ENCODE measurements at places on chromosomes 5 and 9.

GRCh38 chr9:35743880-35744518 is 5.0 kb downstream of the GBA2 start:
- no peak for DNase-seq

DNA sequence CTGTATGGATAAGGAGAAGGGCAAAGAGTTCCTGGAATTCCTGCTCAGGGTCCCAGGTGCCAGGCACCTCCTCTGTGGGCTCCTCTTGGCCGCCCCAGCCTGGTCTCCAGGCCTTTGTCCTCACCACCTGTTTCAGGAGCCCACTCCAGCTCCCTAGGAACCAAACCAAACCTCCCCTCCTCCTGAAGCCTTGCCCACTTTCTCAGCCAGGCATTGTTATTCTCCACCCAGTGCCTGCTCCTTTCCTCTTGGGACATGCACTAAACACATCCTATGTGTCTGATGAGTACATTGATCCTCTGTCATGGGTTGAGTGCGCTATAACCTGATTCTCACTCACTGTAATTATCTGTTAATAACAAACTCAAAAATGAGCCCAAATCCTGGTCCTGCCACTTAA is 189.8 kb downstream of the SPOCK1 start:
- DNase-seq, result no peak

GRCh38 chr5:79976759-79977515 is 14.1 kb downstream of the MTX3 start:
- DNase-seq, result no peak

DNA sequence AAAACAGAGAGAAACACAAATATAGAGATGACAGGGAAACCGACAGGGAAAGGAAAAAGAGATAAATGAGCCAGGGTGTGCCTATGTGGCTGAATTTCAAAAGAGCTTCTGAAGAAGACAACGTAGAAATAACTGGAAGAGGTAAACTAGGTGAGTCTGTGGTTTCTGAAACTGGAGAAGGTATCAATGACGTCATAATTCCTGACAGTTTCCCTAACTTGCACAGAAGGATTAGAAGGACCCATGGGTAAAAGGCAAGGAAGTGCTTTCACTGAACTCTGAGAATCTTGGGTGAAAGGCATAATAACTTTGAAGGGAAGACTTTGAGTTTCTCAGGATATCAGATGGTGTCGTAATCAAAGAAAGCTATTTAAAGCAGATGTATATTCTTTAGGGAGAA is 790.8 kb upstream of the NUDT12 start:
- no peak for DNase-seq

DNA sequence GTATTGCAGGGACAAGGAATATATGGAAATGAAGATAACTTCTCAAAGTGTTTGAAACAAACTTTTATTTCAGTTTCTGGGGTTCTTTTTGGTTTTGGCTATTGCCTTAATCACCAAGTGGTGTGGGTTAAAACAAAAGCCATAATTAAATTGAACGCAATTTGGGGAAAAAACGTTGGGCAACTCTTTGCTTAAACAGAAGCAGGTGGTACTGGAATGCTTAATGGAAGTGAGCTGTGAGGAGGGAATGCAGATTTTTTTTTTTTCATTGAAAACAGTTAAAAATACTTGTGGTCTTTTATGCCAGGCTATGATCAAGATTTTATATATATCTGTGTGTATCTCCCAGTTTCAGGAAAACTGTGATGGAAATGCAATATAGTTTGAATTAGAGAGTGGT is 195.7 kb upstream of the TUT7 start:
- no peak for DNase-seq

DNA sequence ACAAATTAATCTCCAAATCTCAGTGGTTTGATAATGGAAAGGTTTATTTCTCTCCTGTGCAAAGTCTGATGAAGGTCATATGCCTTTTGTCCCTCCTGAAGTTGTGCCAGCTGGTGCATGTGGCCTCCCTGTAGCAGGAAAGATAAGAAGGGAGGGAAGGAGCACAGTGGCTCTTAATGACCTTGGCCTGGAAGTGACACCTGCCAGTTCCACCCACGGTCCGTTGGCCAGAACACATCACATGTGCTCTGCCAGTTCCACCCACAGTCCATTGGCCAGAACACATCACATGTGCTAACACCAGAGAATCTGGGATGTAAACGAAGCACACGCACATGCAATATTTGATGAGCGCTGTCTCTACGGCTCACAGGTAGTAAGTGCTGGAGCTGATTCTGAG is 130.9 kb downstream of the DOCK2 start:
- no peak for DNase-seq

DNA sequence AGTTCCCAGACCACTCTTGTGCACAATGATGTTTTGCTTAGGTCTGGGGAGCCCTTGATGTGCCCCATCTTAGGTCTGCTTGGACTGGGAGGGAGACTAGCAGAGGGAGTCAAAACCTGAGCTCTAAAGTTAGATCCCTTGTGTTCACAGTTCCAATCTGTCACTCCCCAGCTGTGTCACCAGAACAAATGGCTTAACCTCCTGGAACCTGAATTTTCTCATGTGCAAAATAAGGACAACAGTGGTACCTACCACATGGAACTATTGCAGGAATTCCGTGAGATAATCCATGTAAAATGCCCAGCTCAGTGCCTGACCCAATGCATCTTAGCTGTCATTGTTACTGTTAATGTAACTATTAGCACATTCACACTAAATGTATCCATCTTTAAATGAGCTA is 45.5 kb downstream of the GALNT10 start:
- DNase-seq, result no peak

- no peak for DNase-seq
Observed at GRCh38 chr5:146758938-146759337, 119.6 kb downstream of the PPP2R2B start.

DNA sequence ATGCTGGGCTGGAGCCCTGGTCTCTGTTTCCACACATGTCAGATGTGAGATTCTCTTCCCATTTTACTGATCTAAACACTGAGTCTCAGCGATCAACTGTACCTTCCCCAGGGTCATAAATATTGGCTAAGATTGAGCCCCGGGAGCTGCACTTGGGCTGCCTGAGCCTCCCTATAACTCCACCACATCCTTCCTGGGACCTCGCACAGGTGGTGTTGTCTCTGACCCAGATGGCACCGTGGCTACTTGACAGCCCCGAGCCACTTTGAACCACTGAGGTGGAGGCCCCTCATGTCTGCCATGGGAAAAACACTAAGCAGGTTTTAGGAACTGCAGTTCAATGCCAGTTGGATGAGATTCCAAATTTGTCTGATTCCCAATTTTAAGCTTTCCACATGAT is 586.5 kb downstream of the IRX1 start:
- no peak for DNase-seq

DNA sequence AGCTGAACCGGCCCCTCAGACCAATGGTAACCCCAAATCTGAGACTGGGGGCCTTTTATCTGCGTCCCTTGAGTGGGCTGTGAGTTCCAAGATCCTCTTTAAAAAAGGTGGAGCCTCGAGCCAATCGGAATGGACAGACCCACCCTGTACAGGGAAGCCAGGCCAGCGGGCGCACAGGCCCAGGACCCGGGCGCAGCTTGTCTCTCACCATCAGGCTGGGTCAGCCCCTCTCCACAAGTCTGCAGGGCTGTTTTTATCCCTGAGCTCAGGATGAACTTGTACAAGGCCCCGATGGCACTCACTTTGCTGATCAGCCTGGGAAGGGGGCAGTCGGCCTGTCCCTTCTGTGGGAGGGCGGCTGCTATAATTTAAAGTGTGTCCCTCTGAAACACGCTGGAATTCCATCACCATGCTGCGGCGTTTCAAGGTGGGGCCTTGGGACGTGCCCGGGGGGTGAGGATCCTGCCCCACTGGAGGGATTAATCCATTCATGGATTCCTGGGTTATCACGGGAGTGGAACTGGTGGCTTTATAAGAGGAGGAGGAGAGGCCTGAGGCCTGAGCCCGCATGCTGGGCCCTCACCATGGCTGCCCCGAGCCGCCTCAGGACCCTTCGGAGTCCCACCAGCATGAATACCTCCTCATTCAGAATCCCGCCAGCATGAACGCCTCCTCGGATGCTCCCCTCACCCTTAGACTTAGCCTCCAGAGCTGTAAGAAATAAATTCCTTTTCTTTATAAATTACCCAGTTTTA is 14.1 kb downstream of the EXD3 start:
- no peak for DNase-seq

GRCh38 chr9:114035845-114036801 is 42.0 kb downstream of the AMBP start:
- DNase-seq, result no peak

- DNase-seq, result peak; percentile 55
Observed at GRCh38 chr9:137049544-137050449, 3.8 kb upstream of the NPDC1 start.

DNA sequence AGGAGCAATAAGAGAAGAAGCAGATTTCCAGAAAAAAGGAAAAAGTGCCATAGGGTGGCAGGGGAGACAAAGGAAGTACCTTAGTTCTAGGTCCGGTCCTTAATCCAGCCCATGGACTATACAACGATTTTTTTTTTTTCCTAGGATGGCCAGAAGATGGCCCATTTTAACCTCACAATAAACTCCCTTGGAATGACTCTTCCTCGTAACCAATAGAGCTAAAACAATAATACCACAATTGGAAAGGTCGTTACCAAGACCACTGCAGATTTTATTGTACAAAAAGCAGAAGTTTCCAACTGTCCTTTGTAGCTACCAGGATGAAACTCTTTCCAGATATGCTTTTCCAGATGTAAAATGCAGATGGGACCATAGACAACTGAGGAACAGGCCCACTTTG is 34.4 kb upstream of the SSBP2 start:
- DNase-seq, result no peak

- no peak for DNase-seq
Observed at GRCh38 chr5:124582561-124582840, 163.9 kb downstream of the ZNF608 start.

DNA sequence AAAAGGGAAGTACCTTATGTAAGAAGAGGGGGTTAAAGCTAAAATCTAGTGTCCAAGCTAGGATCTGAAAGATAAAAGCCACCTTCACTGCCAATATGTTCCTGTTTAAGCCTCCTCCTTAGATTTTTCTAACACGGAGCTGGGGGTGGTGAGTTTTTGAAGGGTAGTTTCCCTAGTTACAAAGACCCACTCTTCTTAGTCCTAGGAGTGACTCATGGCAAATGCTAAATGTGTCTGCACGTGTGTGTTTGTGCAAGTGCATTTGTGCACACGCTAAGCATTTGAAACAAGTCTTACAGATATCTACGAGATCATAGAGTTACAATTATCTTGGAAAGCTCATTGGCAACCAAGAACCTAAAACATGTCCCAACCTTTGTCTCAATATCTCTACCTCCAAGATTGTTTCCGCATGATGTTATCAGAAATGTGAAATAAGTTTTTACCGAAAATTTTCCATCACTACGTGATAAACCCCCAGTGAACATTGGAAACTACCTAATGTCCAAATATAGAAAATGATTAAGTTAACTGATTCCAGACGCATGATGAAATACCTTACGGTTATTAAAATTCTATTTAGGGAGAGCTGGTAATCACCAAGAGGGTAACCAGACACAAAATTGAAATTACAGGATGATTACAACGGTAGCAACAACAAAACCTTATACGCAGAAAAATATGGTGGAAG is 78.0 kb upstream of the HRH2 start:
- no peak for DNase-seq

DNA sequence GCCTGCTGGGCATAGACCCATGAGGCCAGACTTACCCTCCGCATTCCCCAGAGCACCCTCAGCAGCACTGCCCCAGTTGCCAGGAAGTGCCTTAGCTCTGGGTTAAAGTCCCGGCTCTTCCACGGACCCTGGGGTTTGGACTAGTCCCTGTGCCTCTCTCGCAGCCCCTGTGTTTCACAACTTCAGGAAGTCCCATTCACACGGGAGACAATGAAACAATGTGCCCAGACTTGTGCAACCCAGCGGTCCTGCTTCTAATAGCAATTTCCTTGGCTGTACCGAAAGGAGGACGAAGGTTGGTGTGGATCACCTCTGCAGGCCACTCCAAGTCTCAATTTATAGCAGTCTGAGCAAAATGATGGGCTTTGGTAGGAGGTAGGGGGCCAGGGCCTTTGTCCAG is 41.8 kb upstream of the FAT2 start:
- DNase-seq, result no peak

DNA sequence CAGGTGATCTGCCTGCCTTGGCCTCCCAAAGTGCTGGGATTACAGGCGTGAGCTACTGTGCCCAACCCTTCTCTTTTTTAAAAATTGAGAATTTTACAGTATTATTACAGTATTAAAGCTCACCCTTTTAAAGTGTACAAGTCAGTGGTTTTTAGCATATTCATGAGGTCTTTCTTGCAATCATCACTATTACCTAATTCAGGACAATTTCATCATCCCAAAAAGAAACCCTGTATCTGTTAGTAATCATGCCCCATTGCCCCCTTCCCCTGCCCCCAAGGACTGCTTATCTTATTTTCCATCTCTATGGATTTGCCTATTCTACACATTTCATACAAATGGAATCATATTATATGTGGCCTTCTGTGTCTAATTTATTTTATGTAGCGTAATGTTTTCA is 22.6 kb upstream of the MEGF9 start:
- no peak for DNase-seq

DNA sequence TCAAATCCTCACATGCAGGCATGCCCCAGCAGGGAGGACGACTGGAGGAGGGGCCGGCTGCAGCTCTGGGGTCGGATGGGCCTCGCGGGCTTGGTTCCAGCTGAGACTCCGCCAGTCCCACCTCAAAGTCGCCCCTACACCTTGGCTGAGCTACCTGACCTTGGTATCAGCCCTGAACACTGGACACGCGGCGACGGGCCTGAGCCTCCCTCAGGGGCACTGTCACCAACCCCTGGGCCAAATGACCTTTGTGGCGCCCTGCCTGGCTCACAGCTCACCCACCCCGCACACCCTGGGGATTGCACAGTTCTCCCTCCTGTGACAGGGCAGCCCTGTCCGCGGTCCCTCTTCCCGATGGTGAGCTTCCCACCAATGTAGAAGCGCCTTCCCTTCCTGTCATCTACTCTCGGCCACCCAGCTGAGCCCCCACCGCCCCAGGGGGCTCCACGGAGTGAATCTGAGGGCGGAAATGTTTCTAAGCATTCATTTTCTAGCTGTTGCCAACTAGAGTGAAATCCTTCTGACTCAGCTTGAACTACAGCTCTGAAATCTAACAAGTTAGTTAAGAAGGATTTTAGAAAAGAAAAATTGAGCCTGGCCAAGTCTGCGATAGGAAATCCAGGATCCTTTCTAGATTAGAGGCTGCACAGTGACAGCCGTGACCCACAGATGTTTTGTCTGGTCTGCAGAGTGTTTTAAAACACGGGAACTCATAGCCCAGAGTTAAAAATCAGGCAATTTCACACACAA is 138.9 kb upstream of the PHYKPL start:
- no peak for DNase-seq

- no peak for DNase-seq
Observed at GRCh38 chr5:111453295-111453694, 59.0 kb downstream of the STARD4 start.

DNA sequence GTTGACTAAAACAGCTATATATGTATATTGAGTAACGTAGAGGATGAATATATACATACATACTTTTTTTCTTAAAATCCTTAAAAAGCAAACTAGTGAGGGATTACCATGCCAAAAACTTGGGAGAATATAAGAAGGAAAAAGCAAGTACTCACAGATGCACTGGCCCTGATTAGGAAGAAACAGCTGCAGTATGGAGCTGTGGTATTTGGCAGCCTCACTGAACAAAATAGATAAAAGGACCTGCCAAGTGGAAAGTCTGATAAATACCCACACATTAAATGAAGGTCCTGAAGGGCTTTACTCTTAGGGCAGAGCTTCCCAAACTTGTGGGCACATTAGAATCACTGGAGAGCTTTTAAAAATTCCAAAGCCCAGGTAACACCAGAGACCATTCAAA is 80.6 kb downstream of the FEM1C start:
- DNase-seq, result no peak

GRCh38 chr5:33696411-33696810 is 195.4 kb downstream of the ADAMTS12 start:
- no peak for DNase-seq

GRCh38 chr5:94544031-94544650 is 74.3 kb downstream of the KIAA0825 start:
- DNase-seq, result no peak

Data from CD4-positive, alpha-beta T cell treated with Interleukin-2 at 100 ng/mL for 4 hours (primary cell).